ENCODE measurements at places on chromosomes 3 and 15. TPM values are rescaled to one million over a fixed set of nuclear protein-coding genes. Genes with fewer than 3 reads are reported as not detected.
A peak's percentile ranks its signal among the peaks of the same experiment; 100 is the strongest.

DNA sequence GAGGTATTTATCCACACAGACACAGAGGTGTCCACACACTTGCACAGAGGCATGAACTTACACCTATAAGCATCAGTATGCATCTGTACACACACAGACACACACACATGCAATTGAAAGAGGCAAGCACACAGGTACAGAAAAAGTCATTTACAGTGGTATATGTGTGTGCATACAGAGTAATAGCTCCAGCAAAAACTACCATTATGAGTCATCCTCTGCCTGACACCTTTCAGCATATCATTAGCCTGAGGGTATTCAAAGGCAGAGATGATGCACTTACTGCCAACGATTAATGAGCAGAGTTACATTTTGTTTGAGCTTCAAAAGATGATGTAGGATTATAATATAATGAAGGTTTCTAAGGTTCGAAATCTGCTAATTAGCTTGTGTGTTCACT lies 100.3 kb upstream of the TPRG1 start:
- peak; percentile 30 for DNase-seq

DNA sequence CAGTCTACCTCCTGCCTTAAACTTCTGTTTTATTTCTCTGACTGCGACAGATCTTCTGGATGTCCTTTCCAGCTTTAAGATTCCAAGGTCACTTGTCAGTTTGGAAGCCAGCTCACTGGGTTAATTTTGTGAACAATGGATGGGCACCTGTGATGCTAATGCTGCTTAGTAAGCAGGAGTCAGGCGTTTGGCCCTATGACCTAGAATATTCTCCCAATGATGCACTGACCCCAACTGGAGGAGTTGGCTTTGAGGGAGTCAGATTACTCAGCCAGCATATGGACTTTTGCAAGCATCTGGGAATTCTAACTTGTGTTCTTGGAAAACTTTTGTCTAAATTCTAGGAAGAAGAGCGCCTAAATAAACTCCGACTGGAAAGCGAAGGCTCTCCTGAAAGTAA lies 28.1 kb downstream of the HACD3 start:
- no peak for DNase-seq

DNA sequence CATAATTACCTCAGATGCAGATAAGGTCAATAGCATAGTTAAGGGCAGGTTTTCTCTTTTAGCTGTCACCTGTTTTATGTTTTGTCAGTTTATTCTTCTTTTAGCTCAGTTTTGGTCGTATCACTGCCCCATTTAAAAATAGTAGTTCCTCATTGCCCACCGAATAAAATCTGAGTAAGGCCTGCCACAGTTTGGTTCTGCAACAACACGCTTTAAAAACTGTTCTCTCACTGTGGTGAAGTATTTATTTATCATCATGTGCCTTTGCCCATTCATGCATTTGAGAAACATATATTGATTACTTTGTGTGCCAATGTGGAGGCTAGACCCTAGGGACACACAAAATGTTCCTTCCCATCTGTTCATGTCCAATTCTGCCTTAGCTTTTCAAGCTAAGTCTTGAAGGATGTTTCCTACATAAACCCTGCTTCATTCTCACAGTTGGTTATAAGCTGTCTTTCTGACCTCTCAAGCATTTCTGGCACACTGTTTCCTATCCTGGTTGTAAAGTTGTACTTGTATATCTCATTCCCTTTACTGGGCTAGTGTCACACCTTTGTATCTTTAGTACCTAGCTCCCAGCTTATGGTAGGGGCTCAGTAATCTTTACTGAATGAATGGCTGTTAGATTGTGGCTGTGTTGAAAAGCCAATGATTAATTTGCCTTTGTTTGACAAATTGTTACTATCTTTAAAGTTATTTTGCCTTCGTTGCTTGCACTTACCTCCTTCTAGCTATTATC lies 23.9 kb downstream of the AKAP13 start:
- DNase-seq = no peak

GRCh38 chr3:153843994-153844393 lies 277.2 kb upstream of the ARHGEF26 start:
- DNase-seq = no peak

DNA sequence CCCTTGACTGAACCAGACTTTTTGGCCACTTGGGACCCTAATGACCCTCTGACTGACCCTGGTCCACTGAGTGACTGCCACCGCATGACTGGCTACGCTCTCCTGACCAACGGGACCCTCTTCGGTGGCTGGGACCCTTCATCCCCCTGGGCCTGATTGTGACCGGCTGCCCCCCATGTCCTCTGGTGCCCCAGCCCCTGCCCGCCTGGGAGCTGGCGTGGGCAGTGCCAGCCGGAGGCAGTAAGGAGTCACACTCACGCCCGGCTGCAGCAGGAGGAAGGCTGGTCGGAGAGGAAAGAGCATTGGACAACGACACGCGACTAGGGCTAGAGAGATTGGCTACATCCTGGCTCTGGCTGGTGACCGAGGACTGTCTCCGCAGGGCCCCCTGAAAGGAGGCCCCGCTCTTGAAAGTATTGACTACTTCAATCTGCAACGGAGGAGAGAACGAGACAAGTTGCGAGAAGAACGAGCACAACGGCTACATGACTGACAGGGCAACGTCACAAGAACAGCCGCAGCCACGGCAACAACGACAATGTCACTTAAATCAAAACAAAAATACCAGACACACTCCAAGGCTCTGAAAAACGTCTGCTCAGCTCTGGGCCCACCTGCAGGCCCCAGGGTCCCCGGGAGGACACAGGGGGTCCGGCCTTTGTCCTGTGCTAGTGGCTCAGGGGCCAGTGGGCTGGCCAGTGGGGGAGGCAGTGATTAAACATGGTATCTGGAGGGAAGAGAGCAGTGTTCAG lies 15.1 kb upstream of the SEC13 start:
- no peak for DNase-seq

DNA sequence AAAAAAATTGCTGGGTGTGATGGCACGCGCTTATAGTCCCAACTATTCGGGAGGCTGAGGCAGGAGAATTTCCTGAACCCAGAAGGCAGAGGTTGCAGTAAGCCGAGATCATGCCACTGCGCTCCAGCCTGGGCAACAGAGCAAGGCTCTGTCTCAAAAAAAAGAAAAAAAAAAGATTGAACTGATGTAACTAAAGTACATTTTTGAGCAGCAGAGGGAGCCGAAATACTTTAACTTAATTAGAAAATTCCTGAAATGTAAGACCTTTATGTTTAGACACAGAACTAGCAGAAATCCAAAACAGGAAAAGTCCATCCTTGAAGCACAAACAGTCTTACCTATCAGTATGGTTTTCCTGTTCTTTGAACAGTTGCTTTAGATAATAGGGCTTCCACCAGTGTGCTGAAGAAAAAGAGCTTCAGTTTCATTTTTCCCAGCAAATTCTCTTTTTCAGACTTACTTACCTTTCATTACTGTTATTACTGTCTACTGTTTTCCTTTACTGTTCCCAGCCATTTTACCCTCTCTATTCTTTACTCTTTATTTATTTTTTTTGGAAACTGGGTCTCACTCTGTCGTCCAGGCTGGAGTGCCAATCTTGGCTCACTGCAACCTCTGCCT lies 33.4 kb upstream of the ZNF609 start:
- peak; percentile 27 for DNase-seq

- DNase-seq = no peak
These were observed 183.6 kb downstream of the PEX5L start for GRCh38 chr3:179853176-179853575.

GRCh38 chr3:30370681-30371271 lies 235.6 kb upstream of the TGFBR2 start:
- DNase-seq = peak; percentile 75

- peak; percentile 54 for DNase-seq
These were observed 9.9 kb upstream of the CCDC54 start for GRCh38 chr3:107367353-107367752.

DNA sequence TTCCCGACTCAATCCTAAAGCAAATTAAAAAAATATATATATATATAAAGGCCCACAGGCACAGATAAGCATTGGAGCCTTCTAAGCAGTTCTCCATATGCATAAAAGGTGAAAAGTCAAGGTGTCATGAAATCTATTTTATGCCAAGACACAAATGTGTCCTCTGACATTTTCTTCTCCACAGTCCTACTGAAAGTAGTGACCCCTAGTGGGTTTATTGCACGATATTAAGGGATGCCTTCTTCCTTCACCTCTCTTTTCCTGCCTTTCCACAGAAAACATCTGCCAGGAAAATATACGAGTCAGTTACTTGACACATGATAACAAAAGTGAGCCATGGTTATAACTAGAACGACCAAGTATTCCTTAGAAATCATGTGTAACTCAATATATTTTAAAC lies 303.2 kb downstream of the TIGIT start:
- no peak for DNase-seq

DNA sequence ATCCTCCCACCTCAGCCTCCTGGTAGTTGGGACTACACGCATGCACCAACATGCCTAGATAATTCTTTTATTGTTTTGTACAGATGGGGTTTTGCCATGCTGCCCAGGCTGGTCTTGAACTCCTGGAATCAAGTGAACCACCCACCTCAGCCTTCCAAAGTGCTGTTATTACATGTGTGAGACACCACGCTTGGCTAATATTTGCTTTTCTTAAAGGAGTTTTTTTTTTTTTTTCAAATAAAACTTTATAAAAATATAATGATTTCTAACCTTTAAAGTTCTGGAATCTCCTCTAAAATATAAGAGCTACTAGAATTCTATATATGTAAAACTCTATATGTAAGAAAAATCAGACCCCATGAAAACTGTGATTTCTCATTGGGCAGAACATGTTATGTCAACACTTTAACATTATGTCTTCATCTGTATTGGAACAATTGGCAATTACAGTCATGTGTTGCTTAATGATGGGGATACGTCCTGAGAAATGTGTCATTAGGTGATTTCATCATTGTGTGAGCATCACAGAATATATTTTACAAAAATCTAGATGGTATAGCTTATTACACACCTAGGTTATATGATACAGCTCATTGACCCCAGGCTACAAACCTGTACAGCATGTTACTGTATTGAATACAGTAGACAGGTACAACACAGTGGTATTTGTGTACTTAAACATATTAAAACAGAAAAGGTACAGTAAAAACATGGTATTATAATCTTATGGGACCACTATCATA lies 377.0 kb downstream of the PLCL2 start:
- DNase-seq = no peak

DNA sequence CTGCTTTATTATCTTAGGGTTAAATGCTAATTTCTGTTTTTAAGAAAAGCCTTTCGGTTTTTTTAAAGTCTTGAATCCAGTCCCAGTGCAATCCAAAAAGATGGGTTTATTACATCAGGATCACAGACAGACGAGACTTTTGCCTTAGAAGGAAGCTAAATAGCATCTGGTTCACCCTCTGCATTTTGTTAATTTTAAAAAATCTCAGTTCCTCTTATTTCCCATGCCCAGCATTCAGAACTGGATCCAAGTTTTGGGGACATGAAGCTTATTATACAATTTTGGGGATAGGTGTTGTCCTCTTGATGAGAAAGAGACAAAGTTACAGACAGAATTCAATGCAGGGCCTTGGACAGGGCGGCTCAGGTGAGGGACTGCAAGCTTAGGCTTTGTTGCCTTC lies 181.5 kb upstream of the LYSMD4 start:
- DNase-seq = no peak

DNA sequence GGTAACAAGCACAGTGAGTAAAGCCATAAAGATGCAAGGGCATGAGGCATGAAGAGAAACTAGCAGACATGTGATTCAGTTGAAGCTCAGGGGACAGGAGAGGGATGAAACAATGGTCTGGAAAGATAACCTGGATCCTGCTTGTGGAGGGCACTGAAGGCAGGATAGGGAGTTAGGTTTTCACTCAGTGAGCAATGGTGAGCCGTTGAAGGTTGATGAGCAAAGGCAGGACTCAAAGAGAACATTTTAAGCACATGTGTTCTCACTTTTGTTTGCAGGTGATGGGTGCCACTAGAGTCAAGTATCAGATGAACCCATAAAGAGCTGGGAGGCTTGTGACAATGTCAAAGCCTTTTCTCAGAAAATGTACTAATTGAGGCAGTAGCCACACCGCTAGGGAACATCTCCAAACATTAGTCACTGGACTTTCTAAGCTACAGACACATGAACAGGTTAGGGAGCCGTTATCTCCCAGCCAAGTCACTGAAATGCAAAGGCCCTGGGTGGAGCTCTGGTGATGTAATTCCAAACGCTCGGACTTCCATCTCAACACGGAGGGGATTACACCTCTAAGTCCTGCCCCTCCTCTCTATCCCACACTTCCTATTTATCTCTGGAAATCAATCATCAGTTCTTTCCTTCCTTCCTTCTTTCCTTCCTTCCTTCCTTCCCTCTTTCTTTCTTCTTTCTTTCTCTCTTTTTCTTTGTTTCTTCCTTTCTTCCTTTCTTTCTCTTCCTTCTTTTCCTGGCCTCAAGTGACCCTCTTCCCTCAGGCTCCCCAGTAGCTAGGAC lies 22.7 kb downstream of the KLHL6 start:
- no peak for DNase-seq

DNA sequence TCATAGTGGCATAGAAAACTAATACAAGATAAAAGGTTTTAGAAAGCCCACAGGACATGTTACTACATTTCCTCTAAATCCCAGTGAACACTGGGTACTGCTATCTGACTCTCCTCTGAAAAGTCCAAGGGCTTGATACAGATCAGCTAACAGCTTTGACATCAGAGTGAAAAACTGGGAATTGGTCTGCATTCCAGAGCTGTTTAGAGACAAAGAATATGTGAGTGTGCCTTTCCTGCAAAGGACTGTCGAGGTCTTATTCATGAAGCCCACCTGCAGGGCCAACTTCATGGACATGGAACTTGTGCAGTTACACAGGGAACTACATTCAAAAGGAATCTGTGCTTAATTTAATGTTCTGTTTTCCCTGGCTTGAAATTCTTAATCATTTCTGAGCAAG lies 5.2 kb upstream of the TMCO5A start:
- no peak for DNase-seq

GRCh38 chr15:89243691-89244573 lies at the start of gene FANCI:
Gene FANCI (plus strand): TSS chr15:89243979. CDS start chr15:89247648, 3,669 bp downstream.
- peak; percentile 92 for DNase-seq

DNA sequence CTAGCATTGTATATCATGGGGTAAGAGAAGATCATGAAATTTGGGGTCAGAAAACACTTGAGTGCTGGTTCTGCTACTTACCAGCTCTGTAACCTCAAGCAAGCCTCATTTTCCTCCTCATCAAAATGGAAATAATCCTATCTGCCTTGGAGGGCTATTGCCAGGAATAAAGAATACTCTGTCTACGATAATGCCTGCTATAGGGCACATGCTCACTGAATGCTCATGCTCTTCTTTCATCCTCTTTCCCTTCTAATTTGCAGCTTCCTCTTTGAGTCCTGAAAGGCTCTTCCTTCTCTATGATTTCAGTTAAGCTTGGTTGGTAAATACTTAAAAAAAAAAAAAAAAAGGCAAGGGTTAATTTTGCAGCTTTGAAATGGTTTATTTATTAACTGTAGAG lies 12.8 kb downstream of the RTP1 start:
- no peak for DNase-seq

GRCh38 chr15:70197318-70197944 lies 99.7 kb upstream of the TLE3 start:
- DNase-seq = no peak

GRCh38 chr3:38210141-38210757 lies 44.9 kb downstream of the OXSR1 start:
- DNase-seq = no peak

The AADACL2 gene
- total RNA-seq = not detected

The ROPN1B gene
- not detected for total RNA-seq

The RPSA gene
- 1,136 TPM for total RNA-seq

The THSD4 gene
- total RNA-seq = 9.8 TPM
